ENCODE measurements at places on chromosomes 16 and 17.

- no peak for DNase-seq
Measured at GRCh38 chr16:11128211-11129141, 127.5 kb downstream of the SOCS1 start.

GRCh38 chr17:2990396-2990795 is 73.0 kb downstream of the OR1D5 start:
- DNase-seq = no peak

DNA sequence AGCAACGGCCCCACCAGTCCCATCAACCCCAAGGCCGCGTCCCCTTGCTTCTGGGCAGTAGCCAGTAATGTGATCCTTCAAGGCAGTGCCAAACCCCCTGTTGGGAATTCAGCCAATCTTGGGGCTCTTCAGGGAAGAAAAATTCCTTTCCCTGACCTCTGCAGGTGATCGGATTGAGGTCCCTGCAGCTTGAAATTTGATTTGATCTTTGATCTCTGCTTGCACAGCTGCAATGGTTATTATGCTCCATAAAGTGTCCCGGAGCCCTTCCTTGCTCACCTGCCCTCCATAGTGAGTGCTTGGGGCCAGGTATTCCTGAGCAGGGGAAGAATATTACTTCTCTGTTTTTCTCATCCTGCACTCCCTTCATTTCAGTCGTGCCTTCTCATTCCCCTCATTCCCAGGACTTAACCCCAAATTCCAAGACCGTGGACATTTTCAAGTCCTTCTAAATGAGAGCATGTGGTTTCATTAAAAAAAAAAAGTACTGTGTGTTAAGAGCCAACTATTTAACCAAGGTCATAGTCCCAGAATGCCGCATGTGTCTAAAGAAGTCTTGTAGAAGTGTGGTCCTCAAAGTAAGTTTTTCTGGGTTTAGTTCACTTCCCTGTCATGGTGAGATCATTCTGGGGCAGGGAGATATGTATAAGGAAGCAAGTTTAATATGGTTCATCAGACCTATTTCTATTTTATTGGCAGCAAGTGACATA is 56.3 kb downstream of the SOX9 start:
- DNase-seq = peak; percentile 71

- no peak for DNase-seq
Measured at GRCh38 chr17:38917259-38917658, 8.2 kb upstream of the LASP1NB start.

- no peak for DNase-seq
Measured at GRCh38 chr16:82185012-82185411, 15.0 kb upstream of the MPHOSPH6 start.

- DNase-seq = no peak
Measured at GRCh38 chr16:69438465-69438864, 14.0 kb downstream of the CYB5B start.

DNA sequence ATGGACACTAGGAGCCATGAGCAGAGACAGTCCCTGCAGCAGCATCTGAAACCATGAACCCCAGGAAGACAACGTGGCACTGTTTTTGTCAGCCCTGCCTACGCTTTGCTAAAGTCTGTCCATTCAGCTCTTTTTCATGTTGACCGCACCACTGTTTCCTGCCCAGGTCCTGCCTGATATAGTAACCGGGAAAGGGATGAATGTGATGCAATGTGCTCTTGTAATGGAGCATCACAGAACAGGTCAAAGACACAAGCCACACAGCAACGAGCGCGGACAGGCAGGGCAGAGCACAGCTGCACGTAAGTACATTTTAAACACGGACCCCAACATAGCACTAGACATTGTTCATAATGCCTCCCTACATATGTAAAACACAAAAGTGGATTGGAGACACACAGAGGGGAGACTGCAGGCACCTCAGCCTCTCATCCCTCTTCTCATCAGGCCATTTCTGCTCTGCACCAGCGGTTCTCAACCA is 16.9 kb upstream of the TNFRSF13B start:
- no peak for DNase-seq

GRCh38 chr17:1058423-1059130 is 61.6 kb downstream of the TIMM22 start:
- DNase-seq = peak; percentile 53

DNA sequence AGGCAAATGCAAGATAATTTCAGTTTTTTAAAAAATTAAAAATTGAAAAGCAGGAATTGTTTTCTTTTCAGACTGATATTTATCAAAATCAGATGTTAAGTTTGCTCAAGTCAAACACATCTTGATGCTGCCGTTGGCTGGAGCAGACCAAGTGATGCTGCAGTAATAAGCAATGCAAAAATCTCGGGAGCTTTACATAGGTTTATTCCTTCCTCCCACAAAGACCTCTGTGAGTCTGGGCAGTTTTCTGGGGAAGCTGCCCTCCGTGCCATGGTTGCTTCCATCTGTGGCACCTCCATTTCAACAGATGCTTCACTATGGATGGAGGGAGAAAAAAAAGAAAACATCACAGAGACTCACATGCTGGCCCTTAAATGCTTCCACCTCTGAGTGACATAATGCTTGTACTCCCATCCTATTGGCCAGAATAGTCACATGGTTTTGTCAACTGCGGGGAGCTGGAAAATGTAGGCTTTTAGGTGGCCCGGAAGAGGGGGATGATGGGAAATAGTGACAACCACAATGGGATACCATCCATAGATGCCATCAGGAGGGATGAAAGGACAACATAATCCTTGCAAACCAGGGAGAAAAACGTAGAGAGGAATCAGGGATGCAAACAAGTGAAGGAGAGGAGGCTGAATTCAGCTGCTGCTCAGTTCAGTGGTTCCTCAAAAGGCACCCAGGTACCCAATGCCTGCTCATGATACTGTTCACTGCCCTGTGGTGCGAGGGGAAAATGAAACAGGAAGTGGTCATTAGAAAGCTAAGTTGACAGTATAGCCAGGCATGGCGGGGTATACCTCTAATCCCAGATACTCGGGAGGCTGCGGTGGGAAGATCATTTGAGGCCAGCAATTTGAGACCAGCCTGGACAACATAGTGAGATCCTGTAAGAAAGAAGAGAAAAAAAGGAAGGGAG is 13.5 kb upstream of the ERCC4 start:
- no peak for DNase-seq

DNA sequence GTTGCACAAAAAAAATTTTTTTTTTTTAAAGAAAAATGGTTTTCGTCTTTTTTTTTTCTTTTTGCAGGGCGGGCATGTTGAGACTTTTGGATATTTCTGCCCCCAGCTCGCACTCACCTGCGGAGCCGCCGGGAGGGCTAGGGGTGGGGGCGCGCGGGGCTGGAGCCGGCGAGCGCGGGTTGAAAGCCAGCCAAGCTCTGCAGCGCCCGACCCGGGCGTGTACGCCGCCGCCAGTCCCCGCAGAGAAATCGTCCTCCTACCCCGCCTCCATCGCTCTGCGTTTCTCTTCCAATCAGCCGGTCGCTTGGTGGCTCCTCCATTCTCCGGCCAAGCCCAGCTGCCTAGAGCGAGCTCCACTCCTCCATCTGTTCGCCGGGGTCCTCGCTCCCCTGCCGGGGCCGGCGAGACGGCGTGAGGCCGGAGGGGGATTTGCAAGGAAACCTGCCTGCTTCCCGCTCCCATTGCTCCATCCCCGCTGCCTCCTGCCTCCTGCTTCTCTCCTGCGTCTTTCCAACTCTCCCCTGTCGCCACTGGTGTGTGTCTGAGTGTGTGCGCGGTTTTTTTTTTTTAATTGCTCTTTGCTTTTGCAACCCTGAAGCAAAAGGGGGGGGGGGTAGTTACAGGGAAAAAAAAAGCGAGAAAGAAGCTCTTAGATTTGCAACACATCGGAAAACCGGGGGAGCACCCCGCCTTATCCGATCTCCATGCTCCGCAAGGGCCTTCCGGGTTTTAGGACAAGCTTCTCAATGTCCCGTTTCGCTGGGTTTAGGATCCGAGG is 1.8 kb upstream of the UBTF start:
- DNase-seq = peak; percentile 78

GRCh38 chr16:57345021-57345420 is 13.6 kb upstream of the CCL22 start:
- DNase-seq = no peak

DNA sequence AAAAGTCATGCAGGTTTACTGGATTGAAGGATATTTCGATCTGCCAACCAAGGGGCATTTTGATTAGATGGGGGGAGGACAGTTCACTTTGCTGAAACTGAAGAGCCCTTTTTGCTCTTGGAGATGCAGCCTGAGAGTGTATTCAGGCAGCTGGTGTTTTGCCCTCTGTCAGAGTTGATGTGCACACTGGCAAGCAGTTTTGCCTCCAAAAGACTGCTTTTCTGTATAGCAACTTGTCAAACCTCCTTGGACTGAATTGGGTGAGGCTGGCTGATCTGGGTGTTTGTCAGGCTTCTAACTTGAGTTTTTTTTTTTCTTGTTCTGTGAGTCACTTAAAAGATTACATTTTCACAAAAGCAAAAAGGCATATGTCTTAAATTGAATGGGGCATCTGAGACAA is 22.6 kb upstream of the ANKFN1 start:
- DNase-seq = no peak

DNA sequence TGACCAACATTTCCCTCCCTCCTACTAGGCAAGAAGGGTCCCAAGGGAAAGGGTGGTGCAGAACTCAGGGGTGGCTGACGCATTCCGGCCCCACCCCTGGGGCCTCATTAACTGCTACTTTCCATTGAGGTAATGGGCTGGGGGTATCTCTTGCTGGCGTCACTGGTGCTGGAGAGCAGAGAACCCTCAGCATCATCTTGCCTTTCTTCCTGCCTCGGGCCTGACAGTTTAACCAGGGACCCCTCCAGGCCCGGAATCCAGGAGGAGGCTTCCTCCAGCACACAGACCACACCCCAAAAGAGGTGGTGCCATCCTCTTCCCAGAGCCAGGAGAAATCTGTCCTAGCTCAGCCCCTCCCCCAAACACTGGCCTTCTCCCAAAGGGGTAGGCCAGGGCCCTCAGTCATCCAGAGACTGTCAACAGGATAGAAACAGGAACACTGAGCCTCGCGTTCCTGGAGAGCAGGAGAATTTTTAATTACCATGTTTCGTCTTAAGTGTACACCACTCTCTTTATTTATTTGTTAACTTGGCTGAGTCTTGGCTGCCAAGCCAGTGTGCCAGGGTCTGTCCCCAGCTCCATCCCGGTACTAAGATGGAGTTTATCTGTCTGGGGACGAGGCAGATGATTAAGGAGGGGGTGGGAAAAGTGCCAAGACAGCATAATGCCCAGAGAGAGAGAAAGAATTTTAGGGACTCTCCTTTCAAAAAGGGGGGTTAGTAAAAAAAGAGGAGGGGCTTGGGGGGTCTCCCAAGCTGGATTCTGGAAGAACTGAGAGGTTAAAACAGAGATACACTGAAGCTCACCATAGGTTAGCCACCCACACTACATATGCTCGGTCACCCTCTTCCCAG is 5.1 kb downstream of the ETV4 start:
- no peak for DNase-seq

GRCh38 chr16:54233615-54234014 is 53.0 kb downstream of the IRX3 start:
- DNase-seq = no peak

- DNase-seq = no peak
Measured at GRCh38 chr17:12287953-12288352, 267.3 kb downstream of the MAP2K4 start.

DNA sequence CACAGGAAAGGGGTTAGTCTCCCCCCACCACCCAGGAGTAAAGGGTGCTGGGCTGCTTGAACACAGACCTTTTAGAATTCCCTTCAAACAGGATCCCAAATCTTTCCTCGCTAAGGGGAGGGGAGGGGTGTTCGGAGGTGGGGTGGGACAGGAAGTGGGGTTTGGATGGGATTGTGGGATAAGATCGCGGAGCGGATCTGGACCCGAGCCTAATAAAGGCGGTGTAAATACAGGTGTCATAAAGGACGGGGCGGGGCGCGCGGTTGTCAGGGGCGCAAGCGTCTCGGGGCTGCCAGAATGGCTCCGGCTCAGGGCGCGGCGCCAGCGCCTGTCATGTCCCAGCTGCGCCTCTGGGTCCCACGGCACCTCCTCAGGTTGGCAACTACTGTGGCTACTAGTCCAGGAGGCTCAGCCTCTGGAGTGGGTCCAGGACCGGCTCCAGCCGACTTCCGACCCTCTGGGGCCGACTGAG is 59.8 kb upstream of the FBXO47 start:
- peak; percentile 73 for DNase-seq

DNA sequence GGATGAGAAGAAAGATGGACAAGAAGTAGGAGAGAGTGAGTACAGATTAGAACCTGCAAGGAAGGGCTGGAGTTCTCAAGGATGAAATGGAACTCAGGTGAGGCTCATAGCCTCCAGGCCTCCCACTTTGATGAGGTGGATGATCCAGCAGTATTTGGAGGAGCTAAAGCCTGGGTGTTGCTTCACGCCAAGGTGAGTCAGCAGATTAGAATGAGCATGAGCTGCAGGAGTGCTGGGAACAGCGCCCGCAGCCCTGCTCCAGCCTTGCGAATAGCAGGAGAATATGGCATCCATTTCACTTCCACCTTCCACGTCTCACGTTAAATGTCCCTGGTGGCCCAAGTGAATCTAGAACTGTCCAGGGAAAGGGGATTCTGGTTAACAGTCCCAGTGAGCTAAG is 94.4 kb upstream of the CPHXL start:
- peak; percentile 83 for DNase-seq

DNA sequence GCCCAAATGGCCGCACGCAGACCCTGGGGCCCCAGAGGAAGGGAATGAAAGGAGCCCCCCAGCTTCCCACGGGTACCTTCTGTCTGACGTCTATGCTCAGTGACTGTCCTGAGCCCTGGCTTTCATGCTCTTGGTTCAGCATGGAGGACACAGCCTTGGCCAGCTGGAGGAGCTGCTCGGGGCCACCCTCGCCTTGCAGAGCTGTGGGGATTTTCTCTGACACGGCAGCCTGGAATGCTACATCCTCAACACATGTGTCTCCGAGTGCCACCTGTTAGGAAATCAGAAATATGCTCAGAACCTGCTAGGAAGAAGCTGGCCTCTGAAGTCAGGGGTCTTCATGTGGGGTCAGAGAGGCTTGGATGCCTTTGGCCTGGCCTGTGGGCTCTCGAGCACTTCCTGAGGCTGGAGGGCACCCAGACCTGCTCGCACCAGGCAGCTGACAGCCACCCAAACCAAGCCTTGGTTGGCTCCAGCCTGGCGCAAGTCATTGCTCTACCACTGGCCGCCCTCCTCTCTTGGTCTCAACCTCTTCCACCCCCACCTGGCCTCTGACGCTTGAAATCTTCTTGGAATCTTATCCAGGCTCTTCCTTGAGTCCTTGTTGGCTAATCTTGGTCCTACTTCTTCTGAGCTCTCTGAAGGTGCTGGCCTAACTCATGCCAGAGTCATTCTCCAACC is 63.7 kb upstream of the BCO1 start:
- no peak for DNase-seq

DNA sequence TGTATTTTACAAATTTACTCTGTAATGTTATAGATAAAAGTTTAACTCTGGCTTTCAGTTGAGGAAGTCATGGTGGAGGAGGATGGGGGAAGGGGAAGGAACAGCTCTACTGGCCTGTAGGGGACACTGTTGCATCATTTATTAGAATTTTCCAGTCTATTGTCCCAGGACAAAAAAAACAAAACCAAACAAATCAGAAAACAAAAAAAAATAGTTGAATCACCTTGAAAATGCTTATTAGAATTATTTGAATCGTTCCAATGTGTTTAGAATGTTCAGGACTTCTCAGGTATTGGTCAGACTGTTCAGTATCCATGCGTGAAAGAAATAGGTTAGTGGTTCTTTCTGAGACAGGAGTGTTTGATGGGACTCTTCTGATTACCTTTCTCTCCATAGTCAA is 242.0 kb downstream of the FTO start:
- peak; percentile 11 for DNase-seq

Measured in urothelium cell line (cell line).